ENCODE measurements at places on chromosomes 3 and 15.

GRCh38 chr15:76289582-76289981, 21.7 kb downstream of the ETFA start:
- no peak for DNase-seq

DNA sequence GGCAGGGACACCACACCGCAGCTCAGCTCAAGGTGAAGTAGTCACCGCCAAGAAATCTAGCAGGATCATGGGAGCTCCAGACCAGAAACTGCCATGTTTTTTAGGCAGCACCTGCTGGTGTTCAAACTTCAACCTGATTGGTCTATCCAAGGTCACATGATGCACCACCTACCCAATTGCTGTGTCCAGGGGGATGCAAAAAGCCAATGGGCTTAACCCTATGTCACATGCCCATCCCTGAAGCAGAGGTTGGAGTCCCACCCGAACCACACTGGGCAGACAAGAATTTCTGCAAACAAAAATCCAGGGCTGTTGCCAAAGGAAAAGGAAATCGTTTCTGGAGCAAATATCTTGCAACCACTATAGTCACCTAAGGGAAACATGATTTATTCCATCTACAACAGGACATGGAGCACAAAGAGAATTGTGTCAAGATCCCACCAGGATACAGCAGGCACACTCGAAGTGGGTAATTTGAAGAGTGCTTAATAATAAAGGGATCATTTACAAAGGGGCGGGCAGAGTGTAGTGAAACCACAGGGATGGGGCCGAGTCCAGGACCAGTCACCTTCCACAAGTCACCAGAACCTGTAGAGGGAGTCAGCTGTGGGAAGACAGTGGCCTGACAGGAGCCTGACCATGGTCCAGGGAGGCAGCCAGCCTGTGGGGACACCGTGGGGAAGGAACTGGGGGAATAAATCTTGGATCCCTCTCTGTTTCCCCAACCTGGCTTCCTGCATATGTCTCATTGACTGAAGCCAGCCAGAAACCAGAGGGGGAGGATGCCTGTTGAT, 34.2 kb upstream of the TSEN2 start:
- no peak for DNase-seq

DNA sequence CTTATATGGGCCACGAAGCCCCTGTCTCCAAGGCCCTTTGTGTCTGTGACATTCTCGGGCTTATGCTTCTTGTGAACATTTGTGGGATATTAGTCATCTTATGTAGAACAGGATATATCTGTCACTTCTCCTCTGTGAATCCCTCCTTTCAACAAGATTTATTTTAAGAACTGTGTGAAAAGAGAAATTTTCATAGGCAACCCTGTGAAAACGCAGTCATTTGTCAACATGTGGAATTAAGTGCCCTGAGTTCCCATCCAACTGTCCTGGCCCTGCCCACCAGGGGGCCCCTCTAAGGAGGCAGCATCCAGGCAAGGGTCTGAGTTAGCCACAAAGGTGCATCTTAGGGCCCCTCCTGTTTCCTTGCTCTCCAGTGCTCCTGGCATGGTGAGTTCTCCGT, 76.8 kb upstream of the CHRNA7 start:
- no peak for DNase-seq

GRCh38 chr15:96334705-96335410, 4.4 kb downstream of the NR2F2 start:
- no peak for DNase-seq

DNA sequence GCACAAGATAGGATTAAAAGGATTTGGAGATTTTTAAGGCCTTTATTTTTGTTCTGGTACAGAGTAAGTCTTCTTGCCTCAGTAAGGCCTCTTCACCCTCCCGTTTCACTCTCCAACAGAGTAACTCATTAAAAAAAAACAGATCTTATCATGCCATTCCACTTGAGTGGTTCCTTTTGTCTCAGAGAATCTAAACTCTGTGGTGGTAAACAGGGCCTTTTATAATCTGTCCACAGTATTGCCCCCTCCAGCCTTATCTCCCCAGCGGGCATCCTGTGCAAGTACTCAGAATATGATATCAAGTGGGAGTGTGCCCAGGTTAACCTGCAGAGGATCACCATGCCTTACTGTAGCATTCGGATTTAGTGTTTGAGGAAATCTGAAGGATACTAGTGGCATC, 20.3 kb upstream of the ATOSA start:
- no peak for DNase-seq

- DNase-seq = no peak
Observed at GRCh38 chr3:192805711-192806110, 78.4 kb upstream of the FGF12 start.

GRCh38 chr15:50053055-50053856, 65.8 kb downstream of the ATP8B4 start:
- no peak for DNase-seq

DNA sequence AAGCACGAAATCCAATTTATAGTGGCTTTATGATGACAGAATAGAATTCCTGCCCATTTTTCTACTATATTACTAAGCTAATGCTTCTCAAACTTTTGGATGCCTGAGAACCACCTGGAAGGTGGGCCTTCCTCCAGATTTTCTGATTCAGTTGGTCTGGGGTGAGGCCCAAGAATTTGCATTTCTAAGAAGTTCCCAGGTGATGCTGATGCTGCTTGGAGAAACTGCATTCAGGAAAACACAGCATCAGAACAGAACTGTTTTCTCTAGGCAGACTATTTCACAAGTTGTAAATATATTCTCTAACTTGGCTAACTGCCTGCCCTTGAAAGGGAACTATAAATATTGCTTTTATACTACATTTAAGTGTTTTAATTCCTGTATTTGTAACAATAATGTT, 644.9 kb upstream of the DPPA4 start:
- DNase-seq = no peak

GRCh38 chr3:111733154-111733553, 125.9 kb upstream of the PHLDB2 start:
- no peak for DNase-seq

DNA sequence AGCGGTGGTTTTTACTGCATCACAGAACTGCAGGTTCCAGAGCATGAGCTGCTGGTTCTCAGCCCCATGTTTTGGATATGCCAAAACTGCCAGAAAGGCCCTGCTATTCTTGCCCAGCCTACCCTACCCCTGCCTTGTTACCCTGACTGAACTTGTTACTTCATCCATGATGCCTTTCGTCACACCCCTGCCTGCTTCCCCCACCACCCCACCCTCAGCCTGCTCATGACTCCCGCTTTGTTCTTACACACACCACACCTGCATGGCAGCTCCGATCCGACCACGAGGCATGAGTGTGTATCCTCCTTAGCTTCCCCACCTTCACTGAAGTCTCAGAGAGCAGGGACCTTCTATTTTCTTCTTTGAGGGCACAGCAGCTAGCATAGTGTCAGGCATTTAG, 5.1 kb upstream of the TM4SF1 start:
- DNase-seq = no peak

- no peak for DNase-seq
Observed at GRCh38 chr15:69524814-69525213, 72.2 kb downstream of the RPLP1 start.

- DNase-seq = no peak
Observed at GRCh38 chr3:159560214-159560979, 428.2 kb upstream of the IL12A start.

GRCh38 chr3:72938471-72939265, 50.8 kb downstream of the GXYLT2 start:
- no peak for DNase-seq

- no peak for DNase-seq
Observed at GRCh38 chr3:118239253-118239652, 795.4 kb downstream of the IGSF11 start.

- DNase-seq = no peak
Observed at GRCh38 chr3:138136201-138136600, 4.0 kb upstream of the A4GNT start.

DNA sequence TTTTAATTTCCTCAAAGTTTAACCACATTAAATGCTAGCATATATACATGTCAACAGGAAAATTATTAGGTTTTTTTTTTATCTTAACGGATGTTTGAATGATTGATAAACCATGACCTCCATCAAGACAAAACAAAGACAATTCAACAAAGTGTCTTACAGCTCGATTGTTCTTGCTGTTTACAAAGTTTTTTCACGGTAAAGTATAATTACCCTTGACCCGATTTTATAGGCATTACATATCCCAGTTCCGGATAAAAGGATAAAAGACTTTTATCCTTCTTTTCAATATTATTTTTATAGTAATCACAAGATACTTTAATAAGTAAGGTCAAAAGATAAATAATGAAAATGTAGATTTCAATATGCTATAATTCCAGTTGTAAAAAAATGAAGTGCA, 96.9 kb downstream of the RORA start:
- DNase-seq = no peak

DNA sequence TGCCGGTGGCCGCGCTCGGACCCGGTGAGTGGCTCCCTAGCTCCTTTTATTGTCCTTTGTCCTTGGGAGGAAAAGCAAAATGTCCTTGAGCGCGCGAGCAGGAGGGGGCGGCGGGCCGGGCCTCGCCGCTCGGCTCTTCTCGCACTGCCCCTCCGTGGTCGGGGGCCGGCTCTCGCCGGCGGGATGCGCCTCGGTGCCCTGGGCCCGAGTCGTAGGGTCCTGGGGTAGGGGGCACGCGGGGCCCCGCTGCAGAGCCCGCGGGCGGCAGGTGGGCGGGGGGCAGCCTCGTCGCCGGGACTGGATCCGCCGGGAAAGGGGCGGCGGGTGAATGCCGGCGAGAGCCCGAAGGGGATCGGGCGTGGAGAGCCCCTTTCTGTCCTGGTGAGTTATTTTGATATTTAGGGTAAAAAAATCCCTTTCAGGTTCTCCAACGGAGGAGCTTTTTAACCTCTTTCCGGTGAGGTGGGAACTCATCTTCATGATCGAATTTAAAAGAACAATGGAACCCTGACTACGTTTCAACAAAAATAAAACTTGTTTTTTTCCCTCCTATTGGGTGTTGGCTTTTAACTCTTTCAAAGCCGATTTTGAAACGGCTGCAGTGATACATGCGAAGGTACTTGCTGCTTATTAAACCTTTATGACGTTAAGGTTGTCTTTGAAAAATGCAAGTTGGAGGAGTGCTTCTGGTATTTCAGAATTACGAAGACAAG, 16.8 kb upstream of the CHD2 start:
- no peak for DNase-seq

- no peak for DNase-seq
Observed at GRCh38 chr15:90818251-90819210, 49.9 kb upstream of the FURIN start.

DNA sequence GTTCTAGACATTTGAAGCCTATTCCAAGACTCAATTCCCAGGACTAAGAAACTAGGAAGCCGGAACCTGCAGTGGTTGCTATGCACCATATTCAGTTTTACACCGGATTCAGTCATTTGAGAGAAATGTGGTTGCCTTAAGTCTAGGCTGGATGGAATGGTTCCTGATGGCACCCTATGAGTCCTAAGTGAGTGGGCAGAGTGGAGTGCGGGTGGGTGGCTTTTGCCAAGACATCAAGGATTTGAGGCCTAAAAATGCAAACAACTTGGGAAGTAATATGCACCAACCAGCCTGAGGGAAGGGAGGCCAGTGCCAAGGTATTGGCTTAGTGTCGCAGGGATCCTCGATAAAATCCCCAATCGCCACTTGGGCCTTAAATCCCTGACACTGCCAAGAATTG, 4.2 kb upstream of the CD276 start:
- DNase-seq = no peak

DNA sequence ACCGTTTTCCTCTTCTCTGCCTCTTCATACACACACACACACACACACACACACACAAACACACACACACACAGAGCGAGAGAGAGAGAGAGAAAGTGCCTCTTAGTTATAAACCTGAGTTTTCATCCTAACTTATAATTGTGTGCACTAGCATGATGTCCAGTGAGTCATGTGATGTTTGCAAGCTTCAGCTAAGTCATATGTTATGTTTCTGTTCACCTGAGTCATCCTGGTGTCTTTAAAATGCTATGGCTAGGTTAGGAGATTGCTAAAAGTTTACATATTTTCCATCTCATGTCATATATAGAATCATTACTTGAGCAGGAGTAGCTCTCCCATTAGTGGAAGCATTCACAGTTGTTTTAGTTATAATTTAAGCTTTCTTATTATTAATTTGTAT, 155.8 kb downstream of the EPHA6 start:
- DNase-seq = no peak

GRCh38 chr3:101262393-101263240, 57.8 kb downstream of the IMPG2 start:
- DNase-seq = no peak

- no peak for DNase-seq
Observed at GRCh38 chr3:122100591-122101463, 45.7 kb downstream of the CD86 start.

GRCh38 chr15:35545316-35545823, 595 bp downstream of the DPH6 start:
- peak; percentile 1 for DNase-seq

DNA sequence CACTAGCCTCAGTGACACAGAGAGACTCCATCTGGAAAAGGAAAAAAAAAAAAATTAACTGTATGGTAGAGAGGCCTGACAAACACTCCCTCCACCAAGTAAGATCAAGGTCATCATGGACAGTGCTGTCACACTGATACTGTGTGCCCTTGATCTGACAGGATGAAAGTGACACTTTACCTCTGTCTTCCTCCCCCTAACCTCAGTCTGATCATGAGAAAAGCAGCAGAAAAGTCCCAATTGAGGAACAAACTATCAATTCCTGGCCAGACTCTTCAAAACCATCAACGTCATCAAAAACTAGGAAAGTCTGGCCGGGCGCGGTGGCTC, 26.7 kb downstream of the PGPEP1L start:
- DNase-seq = no peak

GRCh38 chr3:112786881-112787579, 59.6 kb downstream of the CD200R1L start:
- DNase-seq = no peak

Measured in activated CD8-positive, alpha-beta memory T cell treated with anti-CD3 and anti-CD28 coated beads for 1 hour (primary cell).